LoVo (cell line): ENCODE measurements at places on chromosomes 3 and 15.
A peak's percentile ranks its signal among the peaks of the same experiment; 100 is the strongest.

GRCh38 chr3:194138732-194139070 lies 2.8 kb downstream of the HES1 start:
- no peak for DNase-seq

- DNase-seq = no peak
These were observed 135.3 kb downstream of the LRTM1 start for GRCh38 chr3:54792584-54792983.

DNA sequence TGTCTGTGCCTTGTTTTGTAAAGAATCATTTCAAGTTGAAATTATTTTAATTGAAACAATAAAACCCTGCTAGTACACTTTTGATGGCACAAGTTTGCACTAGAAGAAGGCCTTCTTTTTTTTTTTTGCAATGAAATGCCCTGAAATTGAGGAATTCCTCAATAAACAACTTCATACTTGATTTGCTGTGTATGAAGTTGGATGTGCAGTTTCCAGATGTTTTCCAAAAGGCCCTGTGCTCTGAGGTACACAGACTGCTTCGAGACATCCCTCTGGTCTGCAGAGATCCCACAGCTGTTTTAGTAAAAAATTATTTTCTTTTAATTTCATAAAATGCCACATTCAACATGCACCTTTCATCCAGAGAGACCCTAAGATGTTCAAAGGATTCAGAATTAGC lies 48.9 kb downstream of the HES1 start:
- DNase-seq = no peak

DNA sequence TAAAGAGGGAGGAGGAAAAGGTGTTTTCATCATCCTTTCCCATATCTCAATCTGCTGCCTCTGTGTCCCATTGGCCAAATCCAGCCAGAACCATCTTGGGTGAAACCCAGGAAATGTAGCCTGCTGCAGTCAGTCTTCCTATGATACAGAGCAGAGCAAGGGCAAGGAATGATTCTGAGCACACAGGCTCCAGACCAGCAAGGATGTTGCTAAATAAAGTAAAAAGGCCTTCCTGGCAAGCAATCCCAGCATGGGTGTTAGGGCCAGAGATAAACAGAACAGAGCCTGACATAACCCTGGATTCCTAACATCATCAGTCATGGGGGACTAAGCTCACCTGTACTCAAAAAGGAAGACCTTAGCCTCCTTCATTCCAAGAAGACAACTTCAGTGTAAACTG lies 90.7 kb upstream of the AGTR1 start:
- no peak for DNase-seq

- DNase-seq = no peak
These were observed 3.1 kb upstream of the ABHD6 start for GRCh38 chr3:58234516-58234931.

- DNase-seq = peak; percentile 20
These were observed 42.2 kb downstream of the B3GNT5 start for GRCh38 chr3:183295211-183295610.

DNA sequence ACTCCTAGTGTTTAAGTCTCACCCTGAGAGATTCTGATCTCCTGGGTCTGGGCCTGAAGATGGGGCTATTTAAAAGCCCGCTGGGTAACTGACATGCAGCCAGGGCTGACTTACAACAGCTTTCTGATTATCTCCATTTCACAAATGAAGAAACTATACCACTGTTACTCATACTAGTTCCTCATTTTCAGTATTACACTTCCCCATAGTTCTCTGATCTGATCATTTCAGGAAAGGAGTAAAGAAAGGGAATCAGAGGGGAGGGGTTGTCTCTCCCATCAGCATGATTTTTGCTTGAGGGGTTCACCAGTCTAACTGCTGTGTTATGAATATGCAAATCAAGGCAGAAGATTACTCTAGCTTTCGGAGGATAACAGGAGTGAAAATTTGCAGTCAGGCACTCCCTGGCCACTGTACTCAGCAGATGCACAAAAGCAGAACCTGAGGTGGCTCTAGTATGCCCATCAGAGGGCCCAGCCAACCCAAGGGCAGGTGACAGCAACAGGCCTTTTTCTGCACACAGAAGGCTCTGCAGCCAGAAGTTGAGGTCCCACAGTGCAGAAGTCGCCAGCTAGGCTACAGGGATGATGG lies 59.4 kb downstream of the DAPK2 start:
- DNase-seq = no peak

GRCh38 chr3:140244893-140245292 lies 309.9 kb downstream of the CLSTN2 start:
- peak; percentile 9 for DNase-seq

GRCh38 chr3:195542698-195543499 lies at the start of gene PPP1R2:
Gene PPP1R2 (minus strand): TSS chr3:195543325. CDS start chr3:195543025, 300 bp downstream.
- peak; percentile 93 for DNase-seq

DNA sequence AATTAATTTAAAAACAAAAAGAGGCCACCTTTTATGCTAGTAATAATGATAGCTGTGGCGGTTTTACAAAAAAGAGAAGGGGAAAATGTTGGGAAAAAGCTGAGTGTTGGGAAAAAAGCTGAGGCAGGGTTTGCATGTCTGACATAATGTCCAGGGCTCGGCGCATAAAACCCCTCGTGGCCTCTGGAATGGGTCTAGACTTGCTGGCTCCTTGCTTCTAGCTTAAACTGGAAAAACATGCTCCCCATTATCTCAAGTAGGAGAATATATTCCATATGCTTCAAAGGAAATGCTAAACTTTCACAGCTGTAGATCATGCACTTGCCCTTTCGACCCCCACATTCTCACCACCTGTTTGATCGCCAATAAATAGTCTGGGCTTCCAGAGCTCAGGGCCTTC lies 53.0 kb downstream of the CYP19A1 start:
- DNase-seq = no peak

DNA sequence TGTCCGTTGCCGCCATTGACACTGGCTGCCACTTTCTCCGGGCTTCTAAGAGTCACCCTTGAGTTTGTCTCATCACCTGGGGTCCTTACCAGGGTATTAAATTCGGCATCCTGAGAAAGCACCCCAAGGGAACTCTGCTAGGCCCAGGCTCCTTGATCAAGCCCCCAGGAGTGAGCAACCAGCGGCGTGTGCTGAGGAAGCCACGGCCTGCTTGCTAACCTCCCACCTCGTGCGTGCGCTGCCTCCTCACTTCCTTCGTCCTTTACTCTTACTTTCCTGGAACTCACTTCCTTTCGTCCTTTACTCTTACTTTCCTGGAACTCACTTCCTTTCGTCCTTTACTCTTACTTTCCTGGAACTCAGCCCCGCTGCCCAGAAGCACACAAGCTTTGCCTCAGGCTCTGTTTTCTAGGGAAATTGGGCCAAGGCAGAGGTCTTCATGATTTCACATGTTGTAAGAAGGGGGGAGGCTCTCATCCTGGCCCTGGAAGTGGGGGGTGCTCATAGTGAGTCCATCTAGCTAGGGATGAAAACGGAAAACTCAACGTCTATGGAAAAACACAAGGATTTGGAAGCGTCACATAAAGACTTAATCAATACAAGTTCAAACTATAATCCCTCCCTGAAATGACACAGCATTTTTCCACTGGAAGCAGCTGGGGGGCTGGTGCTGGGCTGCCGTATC lies 36.7 kb upstream of the BDH1 start:
- DNase-seq = no peak
